ENCODE measurements at places on chromosomes 16 and 17.

GRCh38 chr17:56833057-56833808 is 487 bp downstream of the C17orf67 start:
- peak; percentile 41 for DNase-seq

GRCh38 chr17:17844500-17844899 is 7.7 kb upstream of the SREBF1 start:
- no peak for DNase-seq

GRCh38 chr17:70905796-70906195 is 736.5 kb downstream of the KCNJ2 start:
- DNase-seq = no peak

- DNase-seq = no peak
Measured at GRCh38 chr16:66335704-66336329, 30.7 kb upstream of the CDH5 start.

DNA sequence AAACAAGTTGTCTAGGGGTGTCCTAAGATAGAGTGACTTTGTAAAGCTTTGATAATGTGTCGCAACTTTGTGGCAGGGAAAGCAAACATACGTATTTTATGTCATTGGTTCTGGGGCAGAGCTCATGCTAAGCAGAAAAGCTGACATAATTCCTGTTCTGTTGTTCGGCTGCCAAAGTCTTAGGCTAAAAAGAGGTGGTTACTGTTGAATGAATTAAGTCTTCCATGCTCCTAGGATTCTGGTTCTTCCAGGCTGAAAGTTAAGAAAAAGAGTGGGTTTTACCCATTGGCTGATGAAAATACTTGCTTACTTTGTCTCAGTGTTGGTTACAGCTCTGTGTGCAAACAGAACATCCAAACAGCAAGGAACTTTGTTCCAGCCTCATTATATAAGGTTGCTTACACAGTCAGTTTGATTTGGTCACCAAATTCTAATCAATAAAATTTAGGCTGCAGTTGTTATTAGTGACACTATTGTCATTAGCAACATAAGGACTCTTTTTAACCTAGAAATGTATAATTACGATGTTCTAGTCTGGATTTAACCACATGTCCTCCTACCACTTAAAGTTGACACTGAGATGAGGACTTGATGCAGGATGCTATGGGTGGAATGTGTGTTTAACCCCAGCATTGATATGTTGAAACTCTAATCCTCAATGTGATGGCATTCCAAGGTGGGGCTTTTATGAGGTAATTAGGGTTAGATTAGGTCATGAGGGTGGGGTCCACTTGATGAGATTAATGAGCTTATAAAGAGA is 114.0 kb upstream of the GOT2 start:
- no peak for DNase-seq

Measured in activated CD4-positive, alpha-beta T cell treated with anti-CD3 and anti-CD28 coated beads for 24 hours (primary cell).